Progenitor cell of endocrine pancreas (in vitro differentiated cells): ENCODE measurements at places on chromosomes 7 and 10.

GRCh38 chr10:71561003-71561574 is 158.5 kb downstream of the C10orf105 start:
- no peak for DNase-seq

DNA sequence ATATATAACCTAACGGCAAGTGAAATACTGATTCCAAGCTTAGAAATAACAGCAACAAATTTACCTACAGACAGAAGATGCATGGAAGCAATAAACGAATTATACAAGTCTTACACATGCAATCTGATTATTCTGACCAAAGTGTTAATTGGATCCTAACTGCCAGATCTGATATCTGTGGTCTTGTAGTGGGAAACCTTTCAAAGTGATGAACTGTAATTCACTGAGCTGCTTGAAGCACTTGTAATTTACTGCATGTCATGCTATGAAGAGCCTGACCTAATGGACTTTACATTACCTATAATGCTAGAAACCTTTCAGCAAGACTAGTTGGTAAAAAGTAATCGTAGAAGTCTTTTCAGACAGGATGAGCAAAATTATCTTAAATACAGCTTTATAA is 205.6 kb downstream of the FOXP2 start:
- no peak for DNase-seq

DNA sequence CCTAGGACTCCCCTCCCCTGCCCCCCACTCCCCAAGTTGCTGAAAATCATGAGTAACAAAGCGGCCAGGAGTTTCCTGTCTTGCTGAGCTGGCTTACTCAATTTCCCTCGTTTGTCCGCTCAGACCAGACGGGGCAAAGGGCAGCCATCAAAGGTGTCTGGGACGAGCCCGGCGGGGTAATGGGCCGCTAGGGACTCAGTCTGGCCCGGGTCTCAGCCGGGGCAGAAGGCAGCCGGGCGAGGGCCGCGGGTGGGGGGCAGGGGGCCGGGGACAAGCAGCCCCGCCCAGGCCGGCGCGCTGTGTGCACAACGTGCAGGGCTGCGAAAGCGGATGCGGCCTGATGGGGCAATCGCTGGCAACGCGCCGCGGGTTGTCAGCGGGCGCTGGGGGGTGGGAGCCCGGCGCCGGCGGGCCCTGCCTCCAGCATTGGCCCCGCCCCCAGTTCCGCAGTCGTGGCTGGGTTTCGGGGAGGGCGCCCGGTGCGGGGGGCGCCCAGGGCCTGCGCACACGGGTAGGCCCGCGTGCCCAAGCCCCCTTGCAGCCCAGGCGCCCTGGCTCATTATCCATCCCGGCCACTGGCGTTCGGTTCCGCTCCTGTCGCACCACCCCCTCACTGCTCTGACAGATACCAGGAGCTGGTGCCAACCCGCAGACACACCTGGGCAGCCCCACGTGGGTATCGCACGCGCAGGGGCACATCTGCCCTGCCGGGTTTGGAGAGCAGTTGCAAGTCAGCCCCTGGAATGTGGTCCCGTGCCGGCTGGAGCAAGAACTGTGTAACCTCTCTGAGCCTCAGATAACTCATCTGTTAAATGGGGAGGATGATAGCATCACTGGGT is 35.1 kb downstream of the DNAJB12 start:
- DNase-seq: peak; percentile 35

DNA sequence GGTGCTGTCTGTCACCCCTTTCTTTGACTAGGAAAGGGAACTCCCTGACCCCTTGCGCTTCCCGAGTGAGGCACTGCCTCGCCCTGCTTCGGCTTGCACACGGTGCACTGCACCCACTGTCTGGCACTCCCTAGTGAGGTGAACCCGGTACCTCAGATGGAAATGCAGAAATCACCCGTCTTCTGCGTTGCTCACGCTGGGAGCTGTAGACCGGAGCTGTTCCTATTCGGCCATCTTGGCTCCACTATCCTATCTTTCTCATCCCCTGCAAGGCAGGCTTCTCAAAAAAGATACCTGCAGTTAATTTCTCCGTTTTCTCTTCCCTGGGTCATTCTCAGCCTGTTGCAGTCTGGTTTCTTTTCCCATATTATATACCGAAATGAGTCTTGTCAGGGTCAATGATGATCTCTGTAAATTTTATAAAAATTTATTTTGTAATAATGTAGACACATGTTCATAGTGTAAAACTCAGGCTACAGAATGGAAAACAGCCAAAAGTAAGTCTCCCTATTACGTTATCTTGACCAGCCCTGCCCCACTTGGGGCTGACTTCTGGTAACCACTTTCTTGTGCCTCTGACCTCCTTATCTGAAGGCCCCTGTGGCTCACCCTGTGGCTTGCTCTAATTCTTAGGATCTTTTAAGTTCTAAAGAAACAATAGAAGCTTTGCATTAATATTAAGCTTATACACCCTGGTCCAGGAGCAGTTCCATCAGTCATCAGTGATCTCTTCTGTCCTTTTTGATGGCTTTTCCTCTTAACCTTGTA is 20.7 kb downstream of the BLVRA start:
- DNase-seq: no peak

- DNase-seq: no peak
These were observed 354.1 kb downstream of the TCERG1L start for GRCh38 chr10:130957423-130957822.

DNA sequence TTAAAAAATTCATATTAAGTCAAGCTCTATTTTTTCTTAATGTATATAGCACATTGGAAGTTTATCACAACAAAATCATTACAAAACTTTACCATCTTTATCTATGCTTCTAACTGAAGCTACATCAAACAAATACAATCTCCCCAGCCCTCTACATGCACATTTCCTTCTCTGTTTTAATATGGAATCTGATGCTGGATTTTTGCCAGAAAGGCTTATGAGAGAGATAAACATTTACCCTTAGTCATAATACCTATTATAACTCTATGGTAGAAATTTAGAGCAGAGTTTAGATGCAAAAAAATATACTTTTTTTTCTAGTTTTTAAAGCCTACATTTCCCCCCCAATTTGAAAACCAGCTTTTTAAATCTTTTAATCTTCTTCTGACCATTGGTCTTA is 1198.6 kb downstream of the GATA3 start:
- no peak for DNase-seq

DNA sequence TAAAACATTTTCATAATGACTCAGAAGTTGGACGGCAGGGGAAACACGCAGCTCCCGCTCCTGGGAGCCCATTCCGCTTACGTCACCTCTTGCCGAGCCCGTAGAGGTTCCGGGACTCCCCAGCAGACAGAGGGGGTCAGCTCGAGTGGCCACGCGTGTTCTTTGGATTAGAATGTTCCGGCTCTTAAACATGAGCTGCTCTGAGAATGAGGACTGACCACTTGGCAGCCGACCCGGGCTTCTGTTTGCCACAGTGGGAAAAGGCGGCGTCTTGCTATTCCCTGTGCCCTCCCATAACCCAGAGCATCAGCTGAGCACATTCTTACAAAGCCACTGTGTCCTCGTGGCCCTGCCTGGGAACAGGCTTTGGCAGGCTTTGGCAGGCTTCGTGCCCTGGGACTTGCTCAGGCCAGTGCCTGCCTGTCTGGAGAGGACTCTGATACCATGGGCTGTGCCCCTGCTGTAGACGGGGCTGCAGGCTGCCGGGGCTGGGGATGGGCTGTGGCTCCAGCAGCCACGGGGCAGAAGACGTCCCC is 40.1 kb downstream of the PFKP start:
- no peak for DNase-seq

DNA sequence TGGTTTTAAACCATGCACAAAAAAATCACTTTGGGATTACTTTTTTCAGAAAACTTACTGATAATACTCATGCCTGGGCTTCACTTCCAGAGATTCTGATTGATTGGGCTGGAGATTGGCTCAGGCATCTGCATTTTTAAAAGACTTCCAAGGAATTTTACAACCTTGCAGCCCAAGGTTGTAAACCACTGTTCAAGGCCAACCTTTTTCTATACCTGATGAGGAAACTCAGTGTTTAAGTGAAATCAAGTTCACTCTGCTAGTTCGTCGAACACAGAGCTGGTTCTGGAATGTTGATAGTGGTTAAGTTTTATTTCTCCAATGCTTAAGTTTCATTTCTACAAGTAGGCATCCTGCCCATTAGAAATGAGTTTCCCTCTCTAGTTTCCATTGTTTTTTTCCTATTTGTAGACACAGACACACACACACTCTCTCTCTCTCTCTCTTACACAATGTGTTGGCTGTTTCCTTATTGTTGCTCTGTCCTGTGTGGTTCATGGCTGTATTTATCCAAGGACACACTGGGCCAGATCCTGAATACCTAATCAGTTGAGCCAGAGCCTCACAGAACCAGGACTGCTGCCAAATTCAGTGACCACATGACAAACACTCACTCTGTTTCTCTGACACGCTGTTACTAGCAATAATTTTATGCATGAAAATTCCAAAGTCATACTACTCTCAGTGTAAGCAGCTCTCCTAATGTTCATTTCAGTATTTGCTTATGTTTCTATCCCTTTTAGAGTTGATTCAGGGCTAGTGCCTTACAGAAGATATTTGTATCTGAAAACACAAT is 3.7 kb upstream of the IFIT1B start:
- no peak for DNase-seq

DNA sequence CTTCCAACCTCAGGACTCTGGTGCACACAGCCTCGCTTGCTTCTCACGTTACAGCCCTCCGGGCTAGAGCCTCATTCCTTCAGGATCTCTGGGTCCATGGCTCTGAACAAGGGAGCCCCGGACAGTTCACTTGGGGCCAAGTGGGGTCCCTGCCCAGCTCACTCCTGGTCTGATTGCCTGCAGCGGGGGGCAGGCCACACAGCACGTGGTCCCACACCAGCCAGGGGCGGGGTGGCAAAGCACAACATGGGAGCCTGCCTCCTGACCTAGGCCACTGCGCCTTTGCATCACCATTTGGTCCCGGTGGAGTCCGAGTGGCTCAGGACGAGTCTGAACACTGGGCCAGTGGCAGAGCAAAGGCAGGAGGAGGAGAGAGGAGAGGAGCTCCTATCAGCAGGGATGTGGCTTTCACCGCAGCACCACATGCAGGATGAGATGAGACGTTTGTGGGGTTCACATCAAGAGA is 13.4 kb upstream of the CRYGN start:
- no peak for DNase-seq

- no peak for DNase-seq
These were observed 400.9 kb downstream of the SUGCT start for GRCh38 chr7:40535678-40536077.

GRCh38 chr10:98062424-98062823 is 32.0 kb upstream of the CRTAC1 start:
- DNase-seq: no peak

DNA sequence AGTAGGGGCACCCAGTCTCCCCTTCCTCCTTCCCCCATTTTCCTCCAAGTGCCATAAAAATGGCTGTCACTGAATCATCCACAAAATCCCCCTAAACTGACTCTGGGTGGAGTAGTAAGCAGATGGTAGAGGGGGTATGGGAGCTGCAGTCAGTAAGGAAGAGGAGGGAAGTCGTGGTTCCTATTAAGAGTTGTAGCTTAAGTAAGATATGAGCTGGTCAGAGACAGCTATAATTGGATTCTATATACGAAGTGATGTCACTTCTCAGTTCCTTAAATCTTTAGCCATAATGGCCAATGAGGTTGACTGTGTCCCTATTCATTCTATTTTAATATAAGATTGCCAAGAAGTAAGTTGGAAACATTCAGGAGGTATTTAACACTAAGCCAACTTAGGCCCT is 131.7 kb downstream of the SLC16A9 start:
- no peak for DNase-seq

DNA sequence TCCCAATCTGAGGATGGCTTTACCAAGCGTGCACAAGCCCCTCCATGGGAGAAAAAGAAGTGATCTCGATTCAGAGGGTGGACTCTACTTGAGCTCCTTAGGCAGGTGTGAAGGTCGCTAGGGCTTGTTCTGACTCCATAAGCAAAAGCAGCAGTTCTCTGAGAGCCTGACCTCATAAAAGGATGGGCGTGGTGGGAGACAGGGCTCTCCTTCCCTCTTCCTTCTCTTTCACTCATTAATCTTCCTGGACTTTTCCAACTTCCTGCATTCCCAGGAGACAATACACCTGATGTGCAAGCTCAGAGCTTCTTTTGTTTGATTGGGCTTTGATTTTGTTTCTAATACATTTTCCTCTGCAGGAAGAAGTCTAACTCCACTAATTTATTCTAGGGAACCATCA is 22.3 kb upstream of the TMEM72 start:
- DNase-seq: no peak

DNA sequence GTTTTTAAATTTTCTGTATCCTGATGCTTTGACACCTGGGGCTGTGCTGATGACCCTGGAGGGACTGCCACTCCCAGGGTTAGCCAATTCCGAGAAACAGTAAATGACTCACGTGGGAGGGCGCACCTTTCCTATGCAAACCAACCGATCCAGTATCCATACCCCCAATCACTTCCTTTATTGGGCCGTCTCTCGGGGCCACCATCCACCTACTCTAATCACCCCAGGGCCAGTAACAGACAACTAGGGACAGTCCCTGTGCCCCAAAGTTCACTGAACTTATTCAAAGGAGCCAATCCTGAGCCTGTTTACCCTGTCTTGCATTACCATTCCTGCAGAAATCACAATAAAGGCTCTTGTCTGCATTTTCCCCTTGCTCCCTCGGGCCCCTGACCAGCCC is 6.6 kb upstream of the LGI1 start:
- DNase-seq: no peak

DNA sequence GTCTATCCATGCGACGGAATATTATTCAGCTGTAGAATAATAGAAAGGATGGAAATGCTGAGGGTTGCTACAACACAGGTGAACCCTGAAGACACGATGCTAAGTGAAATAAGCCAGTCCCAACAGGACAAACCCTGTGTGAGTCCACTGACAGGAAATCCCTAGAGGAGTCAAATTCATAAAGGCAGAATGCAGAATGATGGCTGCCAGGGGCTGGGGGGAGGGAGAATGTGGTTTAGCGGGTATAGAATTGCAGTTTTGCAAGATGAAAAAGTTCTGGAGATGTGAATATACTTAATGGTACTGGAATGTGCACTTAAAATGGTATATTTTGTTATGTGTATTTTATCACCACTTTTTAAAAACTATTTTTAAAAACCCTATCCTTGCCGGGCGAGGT is 36.9 kb upstream of the DOCK1 start:
- no peak for DNase-seq

- no peak for DNase-seq
These were observed 206.3 kb downstream of the KLF6 start for GRCh38 chr10:3578682-3579081.

DNA sequence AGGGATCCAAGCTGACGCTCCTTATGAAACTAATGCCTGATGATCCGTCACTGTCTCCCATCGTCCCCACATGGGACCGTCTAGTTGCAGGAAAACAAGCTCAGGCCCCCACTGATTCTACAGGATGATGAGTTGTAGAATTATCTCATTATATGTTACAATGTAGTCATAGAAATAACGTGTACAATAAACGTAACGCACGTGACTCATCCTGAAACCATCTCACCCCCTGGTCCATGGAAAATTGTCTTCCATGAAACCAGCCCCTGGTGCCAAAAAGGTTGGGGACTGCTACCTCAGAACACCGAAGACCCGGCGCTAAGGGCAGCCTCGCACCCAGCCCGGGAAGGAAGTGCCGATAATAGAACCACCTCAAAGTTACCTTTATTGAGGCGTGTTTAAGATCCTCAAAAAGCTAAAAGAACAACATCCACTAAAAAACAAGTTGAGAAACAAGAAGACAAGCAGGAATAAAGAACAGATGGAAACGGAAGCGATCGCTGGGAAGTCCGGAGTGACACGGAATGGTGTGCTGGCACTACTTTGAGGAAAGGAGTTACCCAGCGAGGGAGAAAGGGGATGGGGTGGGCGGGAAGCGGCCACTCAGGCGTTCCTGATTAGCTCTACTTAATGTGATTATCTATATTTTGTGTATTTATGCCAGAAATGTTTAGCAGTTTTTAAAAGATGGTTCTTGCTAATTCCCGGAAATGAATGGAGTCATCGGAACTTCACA is 50.1 kb upstream of the PRKAR1B start:
- no peak for DNase-seq

- no peak for DNase-seq
These were observed 19.8 kb upstream of the CLDN4 start for GRCh38 chr7:73810998-73811360.
